ENCODE measurements at places on chromosomes 12 and 14.
A peak's percentile ranks its signal among the peaks of the same experiment; 100 is the strongest.

GRCh38 chr14:78746086-78746595, 576.0 kb downstream of the NRXN3 start:
- no peak for DNase-seq

DNA sequence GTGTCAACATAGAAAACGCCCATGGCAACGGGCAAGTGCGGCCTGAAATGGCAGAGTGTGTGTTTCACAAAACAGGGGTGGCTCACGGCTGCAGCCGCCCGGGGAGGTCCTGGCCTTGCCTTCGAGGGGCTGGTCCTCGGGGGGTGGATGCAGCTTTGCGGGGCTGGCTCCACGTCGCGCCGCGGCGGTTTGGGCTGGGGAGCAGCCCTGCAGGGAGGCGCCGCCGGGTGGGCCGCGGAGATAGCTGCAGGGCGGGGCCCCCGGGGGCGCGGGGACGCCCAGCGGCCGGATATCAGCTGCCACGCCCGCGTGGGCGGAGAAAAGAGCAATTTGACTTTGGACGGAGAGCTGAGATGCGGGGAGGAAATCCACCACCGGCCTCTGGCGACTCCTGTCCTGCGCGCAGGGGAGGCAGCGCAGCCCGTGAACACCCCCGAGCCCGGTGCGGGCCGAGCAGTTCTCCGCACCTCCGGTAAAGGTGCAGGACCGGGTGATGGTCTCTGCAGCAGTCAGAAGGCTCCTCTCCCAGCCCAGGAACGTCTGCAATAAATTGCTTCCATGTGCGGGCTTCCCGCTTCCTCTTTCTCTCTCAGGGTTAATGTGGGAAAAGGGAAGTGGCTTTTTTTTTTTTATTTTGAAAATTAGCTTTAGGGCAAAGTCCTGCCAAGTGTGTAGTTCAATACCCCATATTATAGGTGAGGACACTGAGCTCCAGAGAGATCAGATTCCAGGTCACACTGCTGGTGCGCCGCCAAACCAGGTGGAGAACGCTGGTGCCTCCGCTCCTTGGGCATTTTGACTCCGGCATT, 110.5 kb downstream of the ARF6 start:
- DNase-seq, result peak; percentile 22

DNA sequence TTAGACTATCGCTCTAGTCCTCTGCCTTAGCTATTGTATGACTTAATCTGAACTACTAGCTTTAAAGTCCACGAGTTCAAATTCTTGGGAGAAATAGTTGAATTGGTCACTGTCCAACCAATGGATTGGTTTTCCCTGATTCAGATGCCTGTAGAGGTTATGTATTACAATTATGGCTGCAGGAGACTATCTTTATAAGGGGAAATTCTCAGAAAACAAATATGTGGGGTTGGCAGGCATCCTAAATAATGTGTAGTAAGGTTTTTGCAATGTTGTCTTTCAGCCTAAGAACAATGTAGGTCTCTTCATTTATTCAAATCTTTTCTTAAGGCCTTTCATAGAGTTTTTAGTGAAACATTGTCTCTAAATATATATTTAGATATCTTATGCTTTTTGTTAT, 26.9 kb downstream of the MYRFL start:
- DNase-seq, result no peak

DNA sequence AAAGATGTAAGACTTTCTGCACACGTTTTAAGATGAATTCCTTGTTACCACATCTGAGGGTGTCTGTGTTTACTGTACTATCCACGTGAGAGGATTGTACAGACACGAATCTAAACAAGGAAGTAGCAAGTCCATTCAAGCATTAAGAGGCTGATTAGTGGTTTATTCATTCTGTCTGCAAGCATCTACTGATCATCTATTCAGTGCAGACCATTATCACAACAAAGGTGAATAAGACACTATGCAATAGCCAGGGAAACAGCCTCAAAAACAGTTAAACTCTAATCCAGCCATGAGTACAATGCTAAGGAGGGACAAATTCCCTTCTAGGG, 111.6 kb upstream of the PZP start:
- no peak for DNase-seq

- no peak for DNase-seq
These were observed 5.4 kb downstream of the KCNH5 start for GRCh38 chr14:63039866-63040265.

- no peak for DNase-seq
These were observed 321.8 kb upstream of the E2F7 start for GRCh38 chr12:77387214-77387613.

DNA sequence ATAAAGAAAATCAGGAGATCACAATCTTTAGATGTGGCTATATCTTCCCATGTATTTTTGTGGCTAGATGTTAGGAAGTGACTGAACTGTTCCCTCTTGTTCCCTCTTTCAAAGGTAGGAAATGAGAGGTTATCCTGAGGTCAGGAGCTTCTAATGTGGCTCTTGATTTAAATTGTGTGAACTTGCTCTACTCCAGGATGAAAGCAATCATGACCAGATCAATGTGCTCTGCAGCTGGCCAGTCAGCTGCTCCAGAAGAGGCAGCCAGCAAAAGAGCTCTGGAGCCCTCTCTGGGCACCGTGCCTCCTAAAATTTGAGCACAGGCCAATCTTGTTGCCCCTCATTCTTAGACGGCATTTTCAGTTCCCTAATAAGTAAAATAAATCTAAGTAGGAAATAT, 32.0 kb downstream of the CDK17 start:
- no peak for DNase-seq

DNA sequence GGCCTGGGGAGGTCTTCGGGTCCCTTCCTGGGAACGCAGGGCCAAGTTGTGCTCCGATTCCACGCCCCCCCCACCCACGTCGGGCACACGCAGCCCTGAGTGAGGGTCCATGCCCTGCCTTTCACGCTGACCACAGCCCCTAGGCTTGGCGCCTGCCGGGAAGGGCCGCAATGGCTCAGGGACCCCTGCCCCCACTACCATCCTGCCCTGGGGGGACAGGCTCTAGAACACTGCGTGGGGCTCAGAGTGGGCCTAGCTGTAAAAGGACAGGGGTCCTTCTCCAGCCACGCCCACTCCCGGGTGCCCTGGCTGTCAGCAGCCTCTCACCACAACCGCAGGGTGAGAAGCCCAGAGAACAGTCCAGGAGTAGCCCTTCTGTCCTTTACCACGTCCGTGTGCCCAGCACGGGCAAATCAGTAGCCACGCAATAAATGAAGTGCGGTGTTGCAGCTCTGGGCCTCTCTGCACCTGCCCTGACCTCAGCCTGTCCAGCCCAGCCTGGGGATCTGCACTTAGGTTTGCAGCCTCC, 9.4 kb upstream of the GPR68 start:
- DNase-seq, result no peak

DNA sequence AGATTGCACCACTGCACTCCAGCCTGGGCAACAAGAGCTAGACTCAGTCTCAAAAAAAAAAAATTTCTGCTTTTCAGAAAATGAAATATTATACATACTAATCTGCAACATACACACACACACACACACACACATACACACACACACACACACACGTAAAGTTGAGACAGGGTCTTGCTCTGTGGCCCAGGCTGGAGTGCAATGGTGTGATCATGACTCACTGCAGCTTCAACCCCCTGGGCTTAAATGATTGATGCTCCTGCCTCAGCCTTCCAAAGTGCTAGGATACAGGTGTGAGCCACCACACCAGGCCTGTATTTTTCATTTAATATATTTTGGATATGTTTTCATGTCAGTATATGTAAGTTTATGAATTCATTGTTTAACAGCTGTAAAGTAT, 18.8 kb upstream of the WDR20 start:
- no peak for DNase-seq

DNA sequence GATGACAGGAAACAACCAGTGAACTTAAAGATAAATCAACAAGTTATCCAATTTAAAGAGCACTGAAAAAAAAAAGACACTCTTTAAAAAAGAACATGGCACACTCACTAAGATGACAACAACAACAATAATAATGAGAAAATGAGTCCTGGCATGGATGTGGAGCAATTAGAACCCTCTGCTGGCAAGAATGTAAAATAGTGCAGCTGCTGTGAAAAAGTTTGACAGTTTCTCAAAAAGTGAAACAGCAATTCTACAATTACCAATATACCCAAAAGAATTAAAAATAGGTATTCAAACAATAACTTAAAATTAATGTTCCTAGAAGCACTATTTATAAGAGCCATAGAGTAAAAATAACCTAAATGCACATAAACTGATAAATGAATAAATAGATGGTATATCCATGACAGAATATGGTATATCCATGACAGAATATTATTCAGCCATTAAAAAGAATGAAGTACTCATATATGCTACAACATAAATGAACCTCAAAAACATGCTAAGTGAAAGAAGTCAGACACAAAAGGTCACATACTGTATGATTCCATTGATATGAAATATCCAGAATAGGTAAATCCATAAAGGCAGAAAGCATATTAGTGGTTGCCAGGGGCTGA, 49.1 kb upstream of the GPHB5 start:
- no peak for DNase-seq

Data from GOT3 (cell line).